IMR-90 (cell line): ENCODE measurements at places on chromosomes 12 and 14. TPM values are rescaled to one million over a fixed set of nuclear protein-coding genes. Genes with fewer than 3 reads are reported as not detected.
A peak's percentile ranks its signal among the peaks of the same experiment; 100 is the strongest.

Gene DPY19L2
- 0.90 and 1.4 TPM in 2 replicates for total RNA-seq

Gene CLEC4D
- total RNA-seq, result not detected in 2 replicates

Gene OSBPL8
- total RNA-seq, result 24.2 and 48.0 TPM in 2 replicates

Gene LYZ
- total RNA-seq, result not detected in 2 replicates

Gene TAS2R8
- not detected in 2 replicates for total RNA-seq

Gene RABGGTA
- 25.6 and 27.2 TPM in 2 replicates for total RNA-seq

Gene PAN2
- 7.5 and 9.7 TPM in 2 replicates for total RNA-seq

Gene NANOG
- total RNA-seq, result not detected in 2 replicates

Gene NIN
- total RNA-seq, result 98.4 and 99.2 TPM in 2 replicates

Gene MMP17
- 1.4 and 1.7 TPM in 2 replicates for total RNA-seq

Gene TAS2R42
- not detected in 2 replicates for total RNA-seq

Gene ATG2B
- total RNA-seq, result 20.6 and 22.0 TPM in 2 replicates

Gene AICDA
- total RNA-seq, result not detected in 2 replicates

Gene POTEM
- total RNA-seq, result not detected in 2 replicates

Gene CLEC2A
- not detected in 2 replicates for total RNA-seq

Gene SLCO1B1
- total RNA-seq, result not detected in 2 replicates

Gene RAPGEF3
- total RNA-seq, result 0.83 and 1.3 TPM in 2 replicates

Gene PLEKHH1
- total RNA-seq, result under 0.01 TPM in 2 replicates

DNA sequence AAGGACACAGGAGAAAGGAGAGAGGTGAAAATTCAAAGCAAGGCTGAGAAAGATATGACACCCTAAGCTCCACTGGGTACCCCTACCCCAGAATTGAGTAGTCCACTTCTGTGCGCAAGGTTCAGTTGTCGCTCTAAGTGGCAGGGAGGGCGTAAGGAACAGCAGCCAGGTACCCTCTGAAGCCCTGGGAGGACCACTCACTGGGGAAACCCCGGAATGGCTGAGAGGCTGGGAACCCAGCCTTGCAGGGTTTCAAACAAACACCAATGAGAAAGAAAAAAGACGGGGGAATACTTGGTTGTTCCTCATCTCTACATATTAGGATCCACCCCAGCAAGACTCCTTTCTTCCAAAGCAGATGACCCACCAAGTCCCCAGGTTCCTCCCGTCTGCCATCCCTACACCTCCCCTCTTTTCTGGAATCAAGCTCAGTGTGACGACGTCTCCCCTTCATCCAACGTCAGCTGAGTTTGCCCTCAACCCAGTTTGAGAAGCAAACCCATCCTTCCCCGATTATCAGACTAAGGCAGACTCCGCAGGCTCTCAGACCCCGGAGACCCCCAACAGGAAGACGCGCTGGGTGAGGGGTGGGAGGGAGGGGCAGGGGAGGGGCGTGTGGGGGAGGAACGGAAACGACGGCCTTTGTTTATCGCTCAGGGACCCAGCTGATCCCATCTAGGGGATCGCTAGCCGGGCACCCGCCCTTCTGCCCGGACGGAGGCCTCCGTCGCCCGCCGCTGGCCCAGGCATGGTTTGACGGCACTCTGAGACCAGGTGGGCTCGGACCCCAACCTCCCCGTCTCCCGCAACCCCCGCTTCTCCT, 795 bp downstream of the LMBR1L start:
- peak overlapping the region; percentile 85 for H3K4me3 ChIP-seq
- peak overlapping the region; percentile 92 for H3K27ac ChIP-seq
- peaks cover 13% of the 10 kb centered on the region for H3K4me1 ChIP-seq

GRCh38 chr12:29562110-29562804, 64.8 kb upstream of the OVCH1 start:
- H3K27ac ChIP-seq, result peak overlapping the region; percentile 25; the same call in 1 of the 2 replicates
- H3K27me3 ChIP-seq, result no peaks in the 10 kb centered on the region
- H3K4me1 ChIP-seq, result peaks cover 11% of the 10 kb centered on the region
- peak; percentile 76 for DNase-seq
- H3K4me3 ChIP-seq, result no peak overlapping the region

GRCh38 chr12:46343118-46343852, 29.3 kb downstream of the SLC38A2 start:
- no peaks in the 10 kb centered on the region for H3K36me3 ChIP-seq
- no peaks in the 10 kb centered on the region for H3K27me3 ChIP-seq
- DNase-seq, result no peak

- no peak for DNase-seq
- H3K4me3 ChIP-seq, result no peak overlapping the region
- H3K4me1 ChIP-seq, result no peaks in the 10 kb centered on the region
- H3K27ac ChIP-seq, result no peak overlapping the region
- no peaks in the 10 kb centered on the region for H3K27me3 ChIP-seq
These were observed 119.1 kb downstream of the ITPR2 start for GRCh38 chr12:26713885-26714383.

- peaks cover 61% of the 10 kb centered on the region for H3K36me3 ChIP-seq
- no peak for DNase-seq
- no peak overlapping the region for H3K4me3 ChIP-seq
- no peaks in the 10 kb centered on the region for H3K27me3 ChIP-seq
- peaks cover 9% of the 10 kb centered on the region for H3K4me1 ChIP-seq
- no peak overlapping the region for H3K27ac ChIP-seq
These were observed 21.4 kb upstream of the RPLP0 start for GRCh38 chr12:120222288-120222832.

DNA sequence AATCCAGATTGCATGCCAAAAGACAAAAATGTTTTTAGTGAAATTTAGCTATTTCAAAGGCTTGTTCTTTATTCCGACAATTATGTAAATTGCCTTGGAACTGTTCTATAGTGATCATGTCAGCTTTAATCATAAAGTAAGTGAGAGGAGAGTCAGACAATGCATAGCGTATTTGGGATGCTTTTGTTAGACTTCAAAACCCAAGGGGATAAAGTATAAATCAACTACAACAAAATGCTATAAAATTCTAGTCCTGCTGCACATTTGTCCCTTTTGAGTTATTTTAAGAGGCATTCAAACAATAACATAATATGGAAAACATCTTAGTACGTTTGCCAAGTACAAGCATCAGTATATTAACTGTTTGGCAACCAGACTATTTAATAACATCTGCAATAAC, 11.3 kb downstream of the RTRAF start:
- H3K36me3 ChIP-seq, result peaks cover 25% of the 10 kb centered on the region
- H3K4me3 ChIP-seq, result no peak overlapping the region
- no peaks in the 10 kb centered on the region for H3K4me1 ChIP-seq
- no peaks in the 10 kb centered on the region for H3K27me3 ChIP-seq
- no peak overlapping the region for H3K27ac ChIP-seq
- no peak for DNase-seq

GRCh38 chr12:121295746-121296617, 527 bp downstream of the CAMKK2 start:
- peak overlapping the region; percentile 89 for H3K4me3 ChIP-seq
- peak overlapping the region; percentile 49; the same call in 1 of the 2 replicates for H3K27ac ChIP-seq
- H3K27me3 ChIP-seq, result no peaks in the 10 kb centered on the region
- no peaks in the 10 kb centered on the region; the same call in 1 of the 2 replicates for H3K36me3 ChIP-seq

GRCh38 chr12:9699269-9699897, 29.9 kb downstream of the CLEC2D start:
- H3K27me3 ChIP-seq, result no peaks in the 10 kb centered on the region
- no peak overlapping the region for H3K27ac ChIP-seq
- no peak for DNase-seq
- H3K4me3 ChIP-seq, result no peak overlapping the region
- H3K36me3 ChIP-seq, result peaks cover 2% of the 10 kb centered on the region; the same call in 1 of the 2 replicates

- H3K27ac ChIP-seq, result peak overlapping the region; percentile 72; the same call in 1 of the 2 replicates
- H3K36me3 ChIP-seq, result no peaks in the 10 kb centered on the region
- no peak for DNase-seq
These were observed 38.0 kb downstream of the PTGER2 start for GRCh38 chr14:52352061-52352491.

GRCh38 chr12:64335886-64336466, 54.6 kb downstream of the C12orf56 start:
- H3K27ac ChIP-seq, result no peak overlapping the region
- H3K36me3 ChIP-seq, result no peaks in the 10 kb centered on the region
- DNase-seq, result no peak

GRCh38 chr12:89070603-89071002, 281.7 kb downstream of the DUSP6 start:
- H3K36me3 ChIP-seq, result no peaks in the 10 kb centered on the region
- H3K27ac ChIP-seq, result no peak overlapping the region
- H3K4me3 ChIP-seq, result no peak overlapping the region

GRCh38 chr14:35406506-35407305, 2.2 kb upstream of the NFKBIA start:
- H3K27me3 ChIP-seq, result no peaks in the 10 kb centered on the region
- H3K4me3 ChIP-seq, result no peak overlapping the region
- peak; percentile 74 for DNase-seq
- H3K27ac ChIP-seq, result no peak overlapping the region
- H3K36me3 ChIP-seq, result peaks cover 18% of the 10 kb centered on the region
- H3K4me1 ChIP-seq, result peaks cover 12% of the 10 kb centered on the region

DNA sequence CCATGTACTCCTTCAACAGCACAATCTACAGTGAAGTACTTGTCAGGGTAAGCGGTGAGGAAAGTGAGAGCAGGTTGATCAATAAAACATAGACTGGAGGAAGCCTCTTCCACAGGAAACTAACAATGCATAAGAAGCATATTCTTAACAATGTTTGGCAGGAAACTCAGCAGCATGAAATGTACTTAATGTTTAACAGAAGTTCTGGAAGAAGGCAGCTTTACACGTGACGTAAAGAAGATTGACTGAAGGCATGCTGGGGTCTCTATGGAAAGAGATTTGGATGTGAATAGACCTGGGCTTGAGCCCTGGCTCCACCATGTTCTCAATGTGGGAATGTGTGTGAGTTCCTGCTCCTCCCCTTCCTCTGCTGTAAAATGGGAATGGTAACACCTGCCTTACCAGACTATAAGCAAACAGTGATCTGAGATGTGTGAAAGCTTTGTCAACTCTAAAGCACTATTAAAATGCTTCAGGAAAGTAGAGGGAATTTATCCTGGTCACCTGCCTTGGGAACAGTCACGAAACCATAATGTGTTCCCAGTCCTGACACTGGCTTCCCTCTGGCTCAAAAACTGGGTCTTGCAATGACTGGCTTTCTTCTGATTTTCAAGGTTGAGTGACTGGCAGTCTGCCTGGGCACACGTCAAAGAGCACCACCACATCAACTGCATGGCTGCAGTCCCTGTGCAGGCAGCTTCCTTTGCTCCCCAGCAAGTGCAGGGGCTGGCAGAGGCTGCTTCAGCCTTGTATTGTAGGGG, 384.6 kb downstream of the APAF1 start:
- no peak for DNase-seq
- H3K4me1 ChIP-seq, result no peaks in the 10 kb centered on the region

GRCh38 chr14:29529418-29529817, 398.2 kb downstream of the PRKD1 start:
- no peaks in the 10 kb centered on the region for H3K36me3 ChIP-seq
- no peak overlapping the region for H3K4me3 ChIP-seq
- peak; percentile 13 for DNase-seq
- no peak overlapping the region for H3K27ac ChIP-seq
- H3K4me1 ChIP-seq, result no peaks in the 10 kb centered on the region

DNA sequence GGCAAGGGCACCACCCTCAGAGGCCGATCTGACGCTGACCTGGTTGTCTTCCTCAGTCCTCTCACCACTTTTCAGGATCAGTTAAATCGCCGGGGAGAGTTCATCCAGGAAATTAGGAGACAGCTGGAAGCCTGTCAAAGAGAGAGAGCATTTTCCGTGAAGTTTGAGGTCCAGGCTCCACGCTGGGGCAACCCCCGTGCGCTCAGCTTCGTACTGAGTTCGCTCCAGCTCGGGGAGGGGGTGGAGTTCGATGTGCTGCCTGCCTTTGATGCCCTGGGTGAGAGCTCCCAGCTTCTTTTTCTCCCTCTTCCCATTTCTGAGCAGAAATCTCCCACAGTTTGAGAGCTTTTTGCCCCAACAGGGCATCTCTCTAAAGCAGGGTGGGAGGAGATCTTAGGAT, 1.8 kb downstream of the OAS1 start:
- H3K27ac ChIP-seq, result no peak overlapping the region
- no peaks in the 10 kb centered on the region for H3K36me3 ChIP-seq
- H3K27me3 ChIP-seq, result no peaks in the 10 kb centered on the region

DNA sequence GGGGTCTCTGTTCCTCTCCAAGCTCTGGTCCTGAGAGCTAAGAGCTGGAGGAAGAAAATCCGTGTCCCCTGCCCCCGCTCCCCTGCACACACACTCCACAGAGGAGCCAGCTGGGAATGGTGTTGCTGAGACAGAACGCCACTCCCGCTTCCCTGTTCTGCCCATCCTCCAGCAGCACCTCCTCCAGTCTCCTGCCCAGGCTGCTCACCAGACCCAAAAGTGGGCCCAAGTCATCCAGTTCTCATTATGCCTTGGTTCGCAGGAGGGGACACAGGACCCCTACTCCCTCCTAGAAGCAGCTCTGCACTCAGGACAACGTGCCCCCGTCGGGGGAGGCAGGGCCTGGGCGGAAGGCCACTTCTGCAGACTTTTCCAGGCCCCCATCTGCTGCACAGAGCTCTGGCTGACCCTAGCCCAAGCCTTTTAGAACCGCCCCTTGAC, 830 bp upstream of the TRMT61A start:
- H3K36me3 ChIP-seq, result peaks cover 6% of the 10 kb centered on the region; the same call in 1 of the 2 replicates
- peak overlapping the region; percentile 45; the same call in 1 of the 2 replicates for H3K4me3 ChIP-seq
- peaks cover 11% of the 10 kb centered on the region for H3K4me1 ChIP-seq
- H3K27me3 ChIP-seq, result peaks cover 6% of the 10 kb centered on the region
- H3K27ac ChIP-seq, result peak overlapping the region; percentile 73
- DNase-seq, result no peak

DNA sequence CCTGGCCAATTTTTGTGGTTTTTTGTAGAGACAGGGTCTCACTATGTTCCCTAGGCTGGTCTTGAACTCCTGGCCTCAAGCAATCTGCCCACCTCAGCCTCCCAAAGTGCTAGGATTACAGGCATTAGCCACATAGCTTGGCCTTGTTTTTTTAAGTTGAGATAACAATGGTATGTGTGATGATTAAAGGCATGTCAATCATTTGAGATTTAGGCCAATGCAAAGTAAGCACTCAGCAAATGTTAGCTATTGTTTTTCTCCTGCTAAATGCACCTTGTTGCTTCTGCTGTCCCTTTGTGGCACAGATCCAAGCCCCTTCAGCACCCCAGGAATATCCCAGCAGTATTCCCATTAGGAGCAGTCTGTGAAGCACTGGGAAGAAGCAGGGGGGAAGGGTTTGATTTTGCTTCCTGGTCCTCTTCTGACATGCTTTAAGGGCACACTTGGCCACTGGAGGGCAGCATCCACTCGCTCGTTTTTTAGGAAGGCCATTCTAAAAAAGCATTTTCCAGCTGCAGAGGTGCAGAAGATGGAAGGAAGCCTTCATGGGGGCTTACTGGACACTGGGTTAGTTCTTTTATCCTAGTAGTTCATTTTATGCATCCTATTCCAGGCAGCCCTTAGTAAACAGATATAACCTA, 70.2 kb upstream of the ZFP36L1 start:
- H3K4me1 ChIP-seq, result no peaks in the 10 kb centered on the region
- DNase-seq, result peak; percentile 81
- H3K27ac ChIP-seq, result no peak overlapping the region
- H3K4me3 ChIP-seq, result no peak overlapping the region

DNA sequence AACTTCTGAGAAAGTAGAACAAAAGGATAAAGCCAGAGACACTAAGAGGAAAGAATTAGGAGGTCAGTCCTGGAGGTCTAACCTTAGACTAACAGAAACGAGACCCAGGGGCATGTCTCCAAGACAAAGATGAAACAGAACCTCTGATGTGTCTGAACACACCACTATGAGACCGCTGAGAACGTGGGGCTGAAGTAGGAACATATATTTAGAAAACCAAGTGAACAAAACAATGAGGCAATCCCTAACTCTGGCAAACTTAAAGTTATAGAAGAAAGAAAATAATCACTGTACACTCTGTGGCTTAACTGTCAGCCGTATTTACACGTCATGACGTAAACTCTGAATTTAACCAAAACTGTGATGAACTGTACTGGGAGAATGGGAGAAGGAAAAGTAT, 17.9 kb downstream of the KCTD10 start:
- peak overlapping the region; percentile 99 for H3K27ac ChIP-seq
- H3K27me3 ChIP-seq, result no peaks in the 10 kb centered on the region
- H3K4me3 ChIP-seq, result no peak overlapping the region; the same call in 1 of the 2 replicates
- DNase-seq, result peak; percentile 89
- peaks cover 39% of the 10 kb centered on the region for H3K36me3 ChIP-seq
- H3K4me1 ChIP-seq, result peaks cover 49% of the 10 kb centered on the region
